ENCODE measurements at places on chromosomes 11 and 22.

DNA sequence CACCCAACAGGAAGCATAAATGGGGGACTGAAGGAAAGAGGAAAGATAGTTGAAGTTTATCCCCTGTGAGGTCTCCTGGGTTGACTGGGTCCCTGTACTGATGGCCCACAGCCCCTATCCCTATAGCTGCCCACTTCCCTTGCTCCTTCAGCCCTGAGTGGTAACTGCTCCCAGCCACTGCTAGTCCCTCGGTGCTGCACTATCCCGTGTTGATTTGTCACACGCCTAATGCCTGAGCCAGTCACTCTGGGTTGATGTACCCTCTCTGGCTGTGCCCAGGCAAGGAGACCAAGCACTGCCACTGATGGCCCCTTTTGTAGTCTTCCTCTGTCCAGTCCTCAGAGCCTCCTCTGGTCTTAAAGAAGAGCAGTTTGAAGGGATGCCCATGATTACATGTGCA lies 9.6 kb downstream of the GDPD5 start:
- DNase-seq: no peak

GRCh38 chr22:21681566-21682370 lies 16.0 kb downstream of the PPIL2 start:
- DNase-seq: no peak

- DNase-seq: no peak
These were observed 137.1 kb downstream of the NECTIN1 start for GRCh38 chr11:119591836-119592310.

DNA sequence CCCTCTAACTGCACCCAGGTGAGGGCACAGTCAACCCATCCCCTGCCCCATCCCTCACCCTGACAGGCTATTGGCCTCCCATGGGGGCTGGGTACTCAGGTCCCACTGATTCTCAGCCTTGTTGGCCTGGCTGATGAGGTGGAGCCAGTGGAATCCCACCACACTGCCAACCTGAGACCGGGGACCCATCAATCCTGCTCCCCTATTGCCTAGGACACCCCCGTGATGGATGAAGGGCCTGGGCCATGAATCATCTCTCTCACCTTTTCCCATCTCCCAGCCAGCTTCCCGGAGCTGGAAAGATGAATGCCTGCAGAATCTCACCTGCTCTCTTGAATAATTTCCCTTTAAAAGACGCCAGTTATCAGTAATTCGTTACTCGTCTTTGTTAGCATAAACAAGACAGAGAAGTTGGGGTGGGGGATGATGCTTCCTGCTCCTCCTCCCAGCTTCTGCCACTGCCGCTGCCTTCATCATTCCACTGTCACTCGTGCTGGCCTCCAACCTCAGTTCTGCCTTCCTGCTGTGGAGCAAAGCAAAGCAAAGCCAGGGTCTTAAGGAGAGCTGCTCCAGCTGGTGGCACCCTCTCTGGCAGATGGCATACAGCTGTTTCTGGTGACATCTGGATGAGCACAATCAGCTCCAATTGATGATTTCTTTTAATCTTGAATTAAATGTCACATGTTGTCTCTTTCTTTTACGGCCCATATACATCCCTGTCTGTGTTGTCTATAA lies 204.0 kb upstream of the NECTIN1 start:
- no peak for DNase-seq

GRCh38 chr11:75421902-75422247 lies 11.1 kb downstream of the KLHL35 start:
- DNase-seq: no peak

- DNase-seq: no peak
These were observed 162.6 kb upstream of the E2F8 start for GRCh38 chr11:19403196-19403895.

DNA sequence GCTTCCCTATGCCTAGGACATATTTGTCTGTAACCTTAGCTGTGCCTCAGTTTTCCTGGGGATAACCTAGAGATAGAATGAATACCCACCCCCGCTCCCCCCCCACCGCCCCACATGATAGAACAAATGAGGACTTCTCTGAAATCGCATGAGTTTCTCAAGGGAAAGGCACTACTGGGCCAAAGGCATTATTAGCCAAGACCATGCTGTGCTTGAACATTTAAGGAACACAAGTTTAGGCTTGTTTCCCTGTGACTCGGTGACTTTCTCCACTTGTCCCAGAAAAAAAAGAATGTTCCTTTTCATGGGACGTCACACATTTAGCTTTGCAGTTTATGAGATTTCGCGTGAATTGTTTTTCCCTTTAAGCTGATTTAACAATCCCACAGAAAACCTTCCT lies 51.4 kb upstream of the CRTAM start:
- DNase-seq: no peak

DNA sequence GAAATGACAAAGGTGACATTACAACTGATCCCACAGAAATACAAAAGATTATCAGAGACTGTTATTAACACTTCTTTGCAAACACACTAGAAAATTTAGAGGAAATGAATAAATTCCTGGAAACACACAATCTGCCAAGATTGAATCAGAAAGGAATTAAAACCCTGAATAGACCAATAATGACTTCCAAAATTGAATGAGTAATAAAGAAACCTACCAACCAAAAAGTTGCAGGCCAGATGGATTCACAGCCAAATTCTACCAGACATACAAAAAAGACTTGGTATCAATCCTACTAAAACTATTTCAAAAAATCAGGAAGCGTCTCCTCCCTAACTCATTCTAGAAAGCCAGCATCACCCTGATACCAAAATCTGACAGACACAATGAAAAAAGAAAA lies 17.2 kb downstream of the RAB38 start:
- no peak for DNase-seq

- DNase-seq: no peak
These were observed 40.1 kb downstream of the REXO2 start for GRCh38 chr11:114479331-114479730.

- no peak for DNase-seq
These were observed 47.8 kb downstream of the CD6 start for GRCh38 chr11:61019037-61019831.

DNA sequence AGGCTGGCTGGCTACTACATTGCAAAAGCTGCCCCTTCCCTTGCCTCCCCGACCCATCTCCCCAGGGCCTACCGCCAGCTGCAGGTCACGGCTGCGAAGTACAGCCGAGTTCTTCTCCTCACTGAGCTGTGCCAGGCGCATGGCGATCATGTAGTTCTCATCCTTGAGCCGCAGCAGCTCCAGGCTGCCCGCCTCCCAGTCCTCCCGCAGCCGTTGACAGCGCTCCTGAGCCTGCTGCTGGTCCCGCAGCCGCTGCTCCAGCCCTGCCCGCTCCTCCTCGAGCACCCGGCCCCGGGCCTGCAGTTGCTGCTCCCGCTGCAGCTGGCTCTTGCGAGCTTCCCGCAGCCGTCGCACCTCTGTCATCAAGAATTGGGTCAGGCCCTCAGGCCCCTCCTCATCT lies 3.3 kb downstream of the CARD10 start:
- DNase-seq: no peak
